ENCODE measurements at places on chromosomes 11 and 22. TPM values are rescaled to one million over a fixed set of nuclear protein-coding genes. Genes with fewer than 3 reads are reported as not detected.

DNA sequence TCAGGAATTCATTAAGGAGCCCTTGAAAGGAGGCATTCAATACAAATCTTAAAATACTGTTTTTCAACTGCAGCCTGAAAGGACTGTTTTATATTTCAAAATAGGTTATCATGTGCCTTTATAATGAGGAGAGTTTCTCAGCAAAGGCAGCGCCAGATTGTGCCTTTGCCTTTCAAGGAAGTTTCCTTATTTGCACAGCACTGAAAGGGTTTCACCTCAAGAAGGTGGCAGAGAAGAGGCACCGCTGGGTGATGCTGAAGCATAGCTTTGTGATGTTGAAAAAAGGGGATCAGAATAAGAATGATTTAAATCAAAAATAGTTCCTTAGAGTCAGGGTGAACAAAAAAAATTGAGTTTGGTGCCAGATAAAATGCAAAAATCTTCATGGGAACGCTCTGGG, 601.0 kb upstream of the KIRREL3 start:
- DNase-seq = no peak

DNA sequence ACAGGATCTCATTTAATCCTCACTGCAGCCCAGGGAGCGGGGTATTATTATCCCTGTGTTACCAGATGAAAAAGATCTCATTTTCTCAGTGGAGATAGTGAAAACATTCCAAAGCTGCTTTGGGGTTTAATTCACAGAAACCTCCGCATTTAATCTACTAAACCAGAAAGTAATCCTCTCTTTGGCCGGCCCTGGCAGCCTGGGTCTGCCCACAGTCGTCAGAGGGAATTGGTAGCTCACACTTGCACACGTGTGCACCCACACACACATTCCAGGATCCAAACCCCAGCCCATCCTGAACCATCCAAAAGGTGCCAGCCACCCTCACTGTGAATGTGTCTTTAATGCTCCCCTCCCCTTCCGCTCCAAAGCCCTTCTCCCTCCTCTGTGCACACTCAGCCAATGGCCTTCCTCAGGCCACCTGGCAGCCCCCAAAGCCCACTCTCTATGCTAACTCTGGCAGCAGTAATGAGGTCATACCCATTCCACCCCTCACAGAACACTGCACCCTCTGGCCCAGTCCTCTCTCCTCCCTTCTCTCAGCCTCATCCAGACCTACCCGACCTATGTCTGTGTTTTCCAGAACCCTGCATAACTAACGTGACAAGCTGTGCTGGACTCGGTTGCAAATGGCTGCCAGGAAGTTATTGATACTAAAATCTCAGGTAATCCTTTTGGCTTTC, 466.2 kb downstream of the SOX6 start:
- DNase-seq = no peak

- DNase-seq = peak; percentile 96
These were observed at the start of the genes LMNTD2 and RASSF7 for GRCh38 chr11:560305-561147. LMNTD2 (minus strand) TSS chr11:560738; CDS start chr11:560716, 22 bp downstream. RASSF7 (plus strand) TSS chr11:560970; CDS start chr11:561769, 799 bp downstream.

- DNase-seq = no peak
These were observed 7.9 kb downstream of the CD82 start for GRCh38 chr11:44573333-44573732.

- no peak for DNase-seq
These were observed 54.8 kb upstream of the B3GAT1 start for GRCh38 chr11:134466610-134467567.

DNA sequence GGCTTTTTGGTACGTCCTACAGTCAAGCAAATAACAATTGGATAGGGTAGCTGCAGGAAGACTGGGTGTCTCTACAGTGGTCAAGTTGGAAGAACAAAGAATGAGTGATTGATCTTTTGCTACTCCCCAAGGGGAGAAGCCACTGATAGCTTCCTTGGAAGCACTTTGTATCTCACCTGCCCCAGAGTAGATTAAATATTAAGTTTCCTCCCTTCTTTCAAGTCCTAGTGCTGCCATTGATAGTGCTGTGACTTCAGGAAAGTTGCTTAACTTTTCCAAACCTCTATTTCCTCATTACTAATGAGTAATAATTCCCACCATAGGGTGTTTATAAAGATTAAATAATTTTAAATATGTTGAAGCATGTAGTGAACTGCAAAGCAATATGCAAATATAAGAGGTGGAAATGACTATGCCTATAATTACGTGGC, 35.6 kb upstream of the EHF start:
- DNase-seq = no peak

GRCh38 chr11:95522874-95523273, 266.7 kb downstream of the FAM76B start:
- DNase-seq = no peak

DNA sequence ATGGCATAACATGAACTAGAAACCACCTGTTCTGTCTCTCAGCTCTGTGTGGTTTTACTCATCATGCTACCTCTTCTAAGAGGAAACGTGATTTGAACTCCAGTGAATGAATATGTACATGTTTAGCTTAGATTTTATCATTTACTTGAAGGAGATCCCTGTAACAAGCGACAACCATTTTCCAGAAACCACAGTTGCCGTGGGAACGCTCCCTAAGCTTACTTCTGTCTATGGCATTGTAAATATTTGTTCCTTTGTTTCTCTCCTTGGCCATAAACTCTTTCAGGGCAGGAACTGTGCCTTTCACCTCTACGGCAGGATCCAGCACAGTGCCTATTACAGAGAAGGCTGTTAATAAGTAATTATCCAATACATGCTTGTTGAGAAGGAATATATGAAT, 17.1 kb upstream of the TPH1 start:
- DNase-seq = no peak

- DNase-seq = no peak
These were observed 7.4 kb upstream of the ATXN10 start for GRCh38 chr22:45664136-45664646.

GRCh38 chr11:33211580-33211979, 45.6 kb upstream of the HIPK3 start:
- no peak for DNase-seq

DNA sequence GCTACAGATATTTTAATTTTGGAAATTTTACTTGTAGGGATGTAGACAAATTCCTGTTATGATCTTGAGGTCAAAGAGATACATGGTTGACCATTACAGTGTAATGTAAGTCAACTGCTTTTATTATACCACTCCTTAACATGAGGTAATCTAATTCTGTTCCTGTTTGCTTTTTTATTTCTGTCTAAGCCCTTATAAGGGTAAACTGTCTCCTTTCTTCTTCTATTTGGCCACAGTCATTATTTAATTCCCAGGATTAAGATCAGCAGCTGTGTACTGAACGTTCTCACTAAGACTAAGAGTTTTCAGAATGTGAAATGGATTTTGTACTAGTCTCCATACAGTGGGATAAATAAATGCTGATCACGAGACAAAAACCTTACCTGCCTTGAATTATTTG, 32.8 kb downstream of the C2CD3 start:
- DNase-seq = no peak

GRCh38 chr11:123145661-123146060, 49.4 kb downstream of the CLMP start:
- no peak for DNase-seq

DNA sequence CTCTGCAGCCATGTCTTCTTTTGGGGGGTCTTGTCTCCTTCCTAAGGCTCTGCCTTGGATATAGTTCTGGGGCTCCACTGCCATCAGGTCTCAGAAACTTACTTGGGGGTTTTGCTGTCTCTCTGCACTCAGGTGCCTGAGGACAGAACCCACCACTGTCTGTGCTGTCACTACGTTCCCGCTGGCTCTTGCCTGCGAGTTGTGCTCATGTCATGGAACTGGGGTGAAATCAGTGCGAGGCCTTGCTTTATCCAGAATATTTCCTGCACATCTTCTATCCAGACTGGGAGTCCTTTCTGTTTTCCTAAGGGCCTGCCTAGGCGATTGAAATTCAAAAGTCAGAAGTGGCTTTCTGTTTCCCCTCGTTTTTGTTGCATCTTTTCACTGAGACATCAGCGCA, 6.6 kb upstream of the USP2 start:
- no peak for DNase-seq

DNA sequence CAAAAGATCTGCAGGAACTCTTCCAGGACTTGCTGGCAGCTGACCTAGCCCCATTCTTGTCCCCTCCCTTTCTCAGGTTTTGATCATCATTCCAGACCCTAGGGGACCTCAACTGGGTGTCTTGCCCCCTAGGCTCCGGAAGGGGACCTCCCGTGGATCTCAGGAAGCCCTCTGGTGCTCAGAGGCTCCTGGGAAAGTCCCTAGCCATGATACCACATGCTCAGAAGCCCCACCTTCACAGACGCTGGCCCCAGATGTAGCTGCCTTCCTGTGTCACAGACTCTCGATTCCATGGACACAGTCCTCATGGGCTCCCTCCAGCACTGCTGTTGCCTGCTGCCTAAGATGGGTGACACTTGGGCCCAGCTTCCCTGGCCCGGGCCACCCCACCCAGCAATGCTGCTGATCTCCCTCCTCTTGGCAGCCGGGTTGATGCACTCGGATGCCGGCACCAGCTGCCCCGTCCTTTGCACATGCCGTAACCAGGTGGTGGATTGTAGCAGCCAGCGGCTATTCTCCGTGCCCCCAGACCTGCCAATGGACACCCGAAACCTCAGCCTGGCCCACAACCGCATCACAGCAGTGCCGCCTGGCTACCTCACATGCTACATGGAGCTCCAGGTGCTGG, at the start of gene LRRC55:
Gene LRRC55 (plus strand): TSS at position 276 of the 628 bp plus-strand sequence. CDS start 70 bp downstream, at position 346.
- DNase-seq = no peak

DNA sequence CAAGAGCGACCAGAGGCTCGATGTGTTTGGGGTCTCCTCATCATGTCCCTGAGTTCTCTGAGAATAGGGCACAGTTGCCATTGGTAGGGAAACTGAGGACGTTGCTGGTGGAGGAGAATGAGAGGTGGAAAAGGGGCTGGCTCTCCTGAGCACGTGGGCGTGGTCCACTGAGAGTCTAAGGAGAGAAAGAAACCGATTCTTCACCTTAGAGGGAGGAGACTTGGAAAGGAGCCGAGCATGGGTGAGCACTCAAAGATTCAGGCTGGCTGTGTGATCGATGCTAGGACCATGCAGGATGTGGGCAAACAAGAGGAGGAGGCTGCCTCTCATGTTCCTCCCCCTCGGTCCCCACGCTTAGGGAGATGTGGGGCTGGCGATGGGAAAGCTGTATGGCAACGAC, 19.8 kb upstream of the TLCD5 start:
- DNase-seq = no peak

- no peak for DNase-seq
These were observed 214.3 kb downstream of the CTTN start for GRCh38 chr11:70612459-70613141.

DNA sequence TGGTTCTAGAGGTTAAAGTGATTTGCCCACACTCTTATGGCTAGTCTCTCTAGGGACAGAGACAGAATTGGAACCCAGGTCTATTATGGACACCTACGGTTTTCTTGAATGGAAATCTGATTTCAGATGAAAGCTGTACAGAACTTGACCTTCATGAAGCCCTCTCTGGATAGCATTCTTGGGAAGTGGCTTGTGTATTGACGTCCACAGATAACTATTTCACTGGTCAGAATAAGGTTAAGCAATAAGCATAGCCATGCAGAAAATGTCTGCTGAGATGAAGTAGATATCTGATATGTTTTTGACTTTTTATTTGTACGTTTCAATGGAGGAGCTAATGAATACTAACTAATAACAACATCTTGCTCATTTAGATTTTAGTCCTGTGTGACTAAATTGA, 1.1 kb downstream of the TLCD5 start:
- DNase-seq = no peak

GRCh38 chr11:69923196-69923595, 104.0 kb upstream of the FGF3 start:
- no peak for DNase-seq

DNA sequence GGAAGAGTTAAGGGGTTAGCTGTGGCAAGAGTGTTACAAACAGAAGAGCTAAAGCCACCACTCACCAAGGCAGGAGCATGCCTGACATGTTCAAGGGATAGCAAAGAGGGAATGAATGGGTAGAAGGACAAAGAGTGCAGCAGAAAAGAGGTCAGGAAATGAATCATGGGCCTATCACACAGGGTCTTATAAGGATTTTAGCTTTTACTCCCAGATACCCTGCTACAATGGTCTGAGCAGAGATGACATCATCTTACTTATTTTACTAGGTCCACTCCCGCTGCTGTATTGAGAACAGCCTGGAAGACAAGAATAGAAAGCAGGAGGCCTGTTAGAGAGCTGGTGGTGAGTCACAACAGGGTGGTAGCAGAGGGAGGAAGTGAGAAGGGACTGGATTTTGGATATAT, 9.8 kb downstream of the TRAF6 start:
- DNase-seq = no peak

Gene WT1
- total RNA-seq = not detected

Gene SLC17A6
- total RNA-seq = not detected
